ENCODE measurements at places on chromosomes 1 and 21.

- DNase-seq: peak; percentile 3
Measured at GRCh38 chr1:4652631-4653327, 1.6 kb upstream of the AJAP1 start.

DNA sequence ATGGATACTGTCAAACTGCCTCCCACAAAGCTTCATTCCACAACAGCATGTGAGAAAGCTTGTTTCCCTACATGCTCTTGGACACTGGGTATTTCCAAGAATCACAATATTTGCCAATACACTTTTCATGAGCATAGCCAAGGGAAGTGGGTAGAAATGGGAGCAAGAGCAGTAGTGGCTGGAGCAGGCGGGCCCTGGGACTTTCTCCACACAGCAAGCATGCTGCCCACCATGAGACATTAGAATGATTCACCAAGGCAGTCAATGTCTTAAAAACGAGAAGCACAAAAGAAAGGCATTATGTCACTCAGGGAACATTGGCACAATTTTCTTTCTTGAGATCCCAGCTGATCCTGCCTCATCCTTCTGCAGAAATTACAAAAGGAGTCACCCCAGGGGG lies 371.6 kb upstream of the RUNX1 start:
- no peak for DNase-seq

DNA sequence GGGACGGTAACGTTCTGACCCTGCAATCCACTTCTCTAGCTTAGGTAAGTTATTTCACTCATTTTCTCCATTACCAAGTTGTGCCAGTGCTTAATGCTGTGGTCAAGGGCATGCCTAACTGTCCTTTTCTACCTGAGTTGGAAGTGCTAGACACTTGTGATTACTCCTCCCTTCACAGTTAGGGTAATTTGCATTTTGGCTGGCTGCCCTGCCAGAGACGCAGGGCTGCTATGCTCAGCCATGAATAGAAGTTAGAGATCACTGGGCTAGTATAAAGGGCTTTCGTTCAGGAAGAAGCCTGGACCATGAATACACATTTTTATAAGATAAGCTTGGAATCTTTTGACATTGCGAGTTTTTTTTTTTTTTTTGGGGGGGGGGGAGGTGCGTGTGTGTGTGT lies 633.2 kb upstream of the NEGR1 start:
- DNase-seq: no peak

DNA sequence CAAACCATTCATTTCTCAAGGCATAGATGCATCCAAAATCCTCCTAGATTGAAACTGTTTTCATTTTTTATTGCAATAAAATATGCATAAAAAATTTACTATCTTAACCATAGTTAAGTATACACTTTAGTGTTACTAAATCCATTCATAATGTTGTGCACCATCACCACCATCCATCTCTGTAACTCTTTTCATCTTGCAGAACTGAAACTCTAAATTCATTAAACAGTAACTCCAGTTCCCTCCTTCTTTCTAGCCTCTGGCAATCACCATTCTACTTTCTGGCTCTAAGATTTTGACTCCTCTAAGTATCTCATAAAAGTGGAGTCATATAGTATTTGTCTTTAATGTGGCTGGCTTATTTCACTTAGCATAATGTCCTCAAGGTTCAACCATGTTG lies 236.8 kb downstream of the SMYD3 start:
- DNase-seq: no peak

GRCh38 chr1:199057322-199057721 lies 418.5 kb downstream of the PTPRC start:
- no peak for DNase-seq

- DNase-seq: no peak
Measured at GRCh38 chr21:32338209-32338921, 39.7 kb downstream of the MRAP start.

GRCh38 chr1:210938416-210938925 lies 195.5 kb downstream of the KCNH1 start:
- peak; percentile 18 for DNase-seq

DNA sequence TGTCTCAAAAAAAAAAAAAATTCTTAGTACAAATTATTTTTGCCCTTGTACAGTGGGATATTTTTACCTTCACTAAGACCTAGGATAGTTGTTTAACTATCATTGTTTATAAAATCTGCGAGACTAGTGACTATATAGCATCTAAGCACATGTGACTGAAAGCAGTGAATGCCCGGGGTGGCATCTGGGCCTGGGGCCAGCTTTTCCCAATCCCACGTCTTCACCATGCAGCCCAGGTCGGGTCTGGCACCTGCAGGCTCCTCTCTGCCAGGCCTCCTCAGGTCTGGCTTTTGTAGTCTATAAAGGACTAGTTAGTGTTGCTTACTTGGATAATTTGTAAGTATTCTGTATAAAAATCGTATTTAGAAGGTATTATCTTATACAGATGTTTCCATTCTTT lies 40.8 kb downstream of the CBS start:
- DNase-seq: no peak

- no peak for DNase-seq
Measured at GRCh38 chr1:110824192-110824591, 48.8 kb upstream of the CD53 start.

DNA sequence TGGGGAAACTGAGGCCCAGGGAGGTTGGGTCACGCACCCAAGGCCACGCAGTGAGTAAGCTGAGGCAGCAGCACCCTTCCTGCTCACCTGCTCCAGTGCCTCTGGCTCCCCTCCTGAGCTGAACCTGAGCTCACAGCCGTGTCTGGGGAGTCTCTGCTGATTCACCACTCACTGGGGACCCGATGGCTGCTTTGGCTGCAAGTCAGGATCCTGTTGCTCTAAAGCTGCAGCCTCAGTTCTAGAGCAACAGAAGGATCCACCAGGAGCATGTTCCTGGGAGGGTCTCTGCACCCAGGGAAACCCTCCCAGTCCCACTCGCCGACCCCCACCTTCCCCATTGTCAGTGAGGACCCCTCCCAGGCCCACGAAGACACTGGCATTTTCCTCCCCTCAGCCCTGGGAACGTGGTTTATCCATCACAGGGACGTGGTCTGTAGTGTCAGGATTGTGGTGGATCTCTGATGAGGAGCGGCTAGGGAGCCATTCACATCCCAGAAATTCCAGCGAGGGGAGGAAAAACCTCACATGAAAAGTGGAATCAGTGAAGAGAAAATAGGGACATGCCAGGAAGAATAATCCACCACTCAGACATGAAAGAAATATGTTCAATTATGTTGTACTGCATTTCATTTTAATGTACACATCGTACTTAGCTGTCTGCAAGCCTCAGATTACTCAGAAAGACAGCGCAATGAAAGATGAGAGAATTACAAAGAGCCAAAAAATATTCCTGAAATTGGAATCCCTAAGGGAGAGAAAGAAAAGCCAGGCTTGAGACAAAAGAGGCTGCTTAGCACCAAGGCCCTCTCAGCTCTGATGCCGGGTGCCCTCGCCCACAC lies 447.2 kb downstream of the MATN1 start:
- no peak for DNase-seq

- peak; percentile 46 for DNase-seq
Measured at GRCh38 chr1:163083690-163084089, 14.5 kb downstream of the RGS4 start.

DNA sequence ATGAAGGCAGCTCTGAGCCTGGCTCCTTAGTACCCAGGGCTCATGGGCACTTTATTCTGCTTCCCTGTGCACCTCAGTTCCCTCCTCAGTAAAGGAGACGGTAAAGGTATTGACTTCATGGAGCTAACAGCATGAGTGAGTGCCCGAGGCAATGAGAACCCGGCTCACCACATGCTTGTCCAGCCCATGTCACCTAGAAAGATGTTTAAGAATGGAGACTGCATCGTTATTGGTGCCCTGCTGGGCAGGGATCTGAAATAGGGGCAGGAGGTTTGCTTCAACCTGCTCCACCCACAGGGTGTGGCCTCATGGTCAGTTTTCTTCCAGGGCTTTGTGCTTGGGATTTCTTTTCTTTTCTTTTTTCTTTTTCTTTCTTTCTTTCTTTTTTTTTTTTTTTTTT lies 7.0 kb upstream of the KCNE1 start:
- DNase-seq: no peak

DNA sequence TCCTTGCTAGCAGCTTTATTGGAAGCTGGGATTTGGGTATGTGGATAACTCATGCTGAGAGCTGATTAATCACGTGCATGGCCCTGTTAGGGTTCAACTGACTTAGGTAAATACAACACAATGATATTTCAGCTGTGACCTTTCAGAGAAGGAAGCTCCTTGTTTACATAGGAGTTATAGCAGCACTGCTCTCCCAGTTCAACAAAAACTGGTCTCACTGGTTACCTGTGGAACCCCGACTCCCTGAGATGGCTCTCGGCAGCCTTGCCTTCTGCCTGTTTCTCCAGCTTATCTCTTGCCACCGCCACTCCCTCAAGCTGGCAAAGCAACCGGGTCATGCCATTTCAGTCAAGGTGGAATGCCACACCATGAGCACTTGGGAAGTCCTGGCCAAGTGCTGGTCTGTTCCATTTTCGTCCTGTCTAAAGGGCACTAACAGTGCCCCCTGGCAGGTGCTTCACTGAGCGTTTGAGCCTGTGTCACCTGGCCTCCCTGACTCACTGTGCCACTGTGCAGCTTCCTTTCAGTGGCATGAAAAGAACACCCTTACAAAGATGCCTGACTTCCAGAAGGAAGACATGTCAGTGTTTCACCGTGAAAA lies 31.6 kb downstream of the DOP1B start:
- no peak for DNase-seq

DNA sequence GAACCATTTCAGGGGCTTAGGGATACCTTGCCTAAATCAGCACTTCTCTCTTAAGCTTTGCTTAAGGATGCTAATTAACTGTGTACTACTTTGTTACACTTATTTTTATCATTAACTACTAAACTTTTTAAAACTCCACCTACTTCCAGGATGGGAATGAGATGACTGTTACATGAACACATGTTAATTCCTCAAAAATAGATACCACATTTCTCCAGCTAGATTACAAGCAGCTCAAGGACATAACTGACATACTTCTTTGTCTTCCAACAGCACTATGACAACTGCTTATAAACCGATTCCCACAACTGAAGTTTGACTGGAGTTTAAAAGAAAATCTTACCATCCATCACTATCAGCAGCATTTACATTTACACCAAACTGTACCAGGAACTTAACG lies 53.7 kb downstream of the TP53BP2 start:
- DNase-seq: no peak

DNA sequence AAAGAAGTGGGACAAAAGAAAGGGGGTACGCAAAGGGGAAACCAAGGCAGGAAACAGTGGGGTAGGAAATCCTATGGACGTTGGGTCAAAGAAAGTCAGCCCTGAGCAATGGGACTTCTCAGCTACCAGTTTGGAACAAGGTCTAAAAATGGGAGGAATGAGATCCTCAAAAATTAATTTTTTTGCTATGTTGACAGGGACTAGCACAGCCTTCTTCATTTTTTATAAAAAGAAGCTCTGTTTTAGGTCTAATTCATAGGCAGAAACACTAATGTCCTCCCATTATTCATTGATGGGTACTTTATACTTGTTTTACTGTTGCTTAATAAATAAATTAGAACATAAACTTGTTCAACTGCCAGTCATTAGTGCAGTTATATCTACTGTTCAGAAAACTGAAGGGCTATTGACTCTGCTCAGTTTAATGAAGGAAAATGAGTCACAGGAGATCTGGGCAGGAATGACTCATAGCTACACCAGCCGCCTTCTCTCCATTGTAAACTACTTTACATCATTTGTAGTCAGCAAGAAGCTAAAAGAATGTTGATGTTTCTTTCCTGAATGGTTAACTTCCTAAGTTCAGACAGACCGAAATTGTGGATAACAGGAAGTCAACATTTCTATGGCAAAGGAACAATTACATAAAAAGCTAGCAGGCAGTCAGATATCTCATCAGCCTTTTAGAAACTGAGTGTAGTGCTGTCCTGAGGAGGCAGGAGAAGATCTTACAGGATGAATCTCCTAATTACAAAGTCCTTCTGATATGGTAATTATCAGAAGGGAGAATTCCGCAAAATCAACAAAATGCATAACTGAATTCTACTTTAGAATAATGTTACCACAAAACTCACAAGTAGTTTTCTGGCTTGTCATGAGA lies 356.4 kb upstream of the PKN2 start:
- DNase-seq: peak; percentile 78

- DNase-seq: peak; percentile 41
Measured at GRCh38 chr1:41935226-41935625, 16.5 kb upstream of the HIVEP3 start.

- peak; percentile 66 for DNase-seq
Measured at GRCh38 chr1:43348809-43349593, 9.8 kb upstream of the CDC20 start.

DNA sequence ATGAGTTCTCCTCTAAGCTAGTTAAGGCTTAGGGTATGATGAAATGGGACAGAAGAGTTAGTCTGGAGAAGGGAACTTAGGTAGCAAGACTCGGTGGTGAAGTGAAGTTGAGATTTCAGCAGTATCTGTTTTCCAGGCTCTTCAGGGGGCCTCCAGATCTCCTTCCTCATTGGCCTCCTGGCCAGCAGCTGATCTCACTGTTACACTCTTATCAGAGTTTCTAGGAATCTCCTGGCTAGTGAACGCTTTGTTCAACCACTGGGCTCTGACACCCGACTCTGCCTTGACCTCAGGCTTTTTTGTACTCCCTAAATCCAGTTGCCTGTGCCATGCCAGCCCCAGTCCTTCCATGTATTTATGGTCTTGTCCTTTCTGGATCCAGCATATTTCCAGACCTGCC lies 311.0 kb downstream of the ASTN1 start:
- no peak for DNase-seq

GRCh38 chr1:222817529-222817928 lies 2.7 kb downstream of the DISP1 start:
- peak; percentile 98 for DNase-seq

DNA sequence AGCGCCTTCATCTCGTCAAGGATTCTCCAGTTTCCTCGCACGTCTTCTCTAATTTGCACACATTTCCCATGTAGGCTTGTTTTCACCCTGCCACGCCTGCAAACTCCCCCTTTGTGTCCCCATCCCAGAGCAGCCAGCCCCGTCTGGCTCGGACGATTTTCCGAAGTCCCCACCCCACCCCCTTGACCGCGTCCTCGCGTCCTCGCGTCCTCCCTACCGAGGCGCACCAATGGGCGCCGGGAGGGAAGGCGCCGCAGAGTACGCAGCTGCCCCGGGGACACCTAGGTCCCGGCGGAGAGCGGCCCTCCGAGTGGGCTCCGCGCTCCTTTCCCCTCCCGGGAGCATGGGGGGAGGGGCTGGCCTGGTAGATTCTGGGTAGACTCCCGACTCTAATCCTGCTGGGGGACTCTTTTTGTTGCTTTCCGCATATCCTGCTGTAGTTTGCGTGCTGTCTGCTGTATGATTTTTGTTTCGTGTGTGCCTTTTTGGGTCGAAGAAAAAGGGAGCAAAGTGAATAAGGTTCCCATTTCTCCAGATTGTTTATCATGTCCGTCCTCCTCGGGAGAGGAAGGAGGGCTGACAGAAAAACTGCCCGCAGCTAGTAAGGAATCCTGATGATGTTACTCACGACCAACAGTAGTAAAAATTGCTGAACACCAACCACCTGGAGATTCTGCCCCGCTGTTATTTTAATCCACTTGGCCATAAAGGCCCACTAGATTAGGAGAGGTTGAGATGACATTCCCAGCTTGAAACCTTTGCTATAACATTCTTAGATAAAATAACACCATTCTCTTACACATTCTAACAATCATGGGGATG lies 1.5 kb downstream of the CACHD1 start:
- DNase-seq: peak; percentile 64
